Lung microvascular endothelial cell (primary cell): ENCODE measurements at places on chromosomes 5 and 9. TPM values are rescaled to one million over a fixed set of nuclear protein-coding genes. Genes with fewer than 3 reads are reported as not detected.

GRCh38 chr5:60538955-60539866 is 160.8 kb downstream of the DEPDC1B start:
- peak; percentile 43 for DNase-seq

GRCh38 chr9:34493972-34494535 is 28.7 kb downstream of the ENHO start:
- DNase-seq, result peak; percentile 68

DNA sequence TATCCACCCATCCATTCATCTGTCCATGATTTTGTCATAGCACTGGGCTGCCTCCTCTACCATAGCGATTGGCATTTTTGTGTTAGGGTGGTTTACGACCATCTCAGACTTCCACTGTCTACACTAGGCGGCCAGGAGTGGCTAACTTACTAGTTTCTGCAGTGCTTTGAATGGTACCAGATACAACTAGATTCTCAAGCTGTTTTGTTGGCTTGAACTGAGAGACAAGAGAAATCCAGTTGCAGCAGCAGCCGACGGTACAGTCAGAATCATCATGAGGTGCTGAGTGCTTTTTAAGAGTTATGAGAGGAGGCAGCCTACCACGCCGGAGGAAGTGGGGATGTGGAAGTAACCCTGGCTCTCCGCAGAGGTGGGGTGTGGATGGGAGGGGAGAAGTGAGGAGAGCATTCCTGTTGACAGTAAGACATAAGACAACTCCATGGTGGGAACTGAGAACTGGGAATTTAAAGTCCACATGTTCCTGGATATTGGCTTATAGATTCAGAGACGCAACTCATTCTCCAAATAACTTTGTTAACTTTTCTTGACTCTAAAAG is 27.9 kb downstream of the COL5A1 start:
- DNase-seq, result no peak

DNA sequence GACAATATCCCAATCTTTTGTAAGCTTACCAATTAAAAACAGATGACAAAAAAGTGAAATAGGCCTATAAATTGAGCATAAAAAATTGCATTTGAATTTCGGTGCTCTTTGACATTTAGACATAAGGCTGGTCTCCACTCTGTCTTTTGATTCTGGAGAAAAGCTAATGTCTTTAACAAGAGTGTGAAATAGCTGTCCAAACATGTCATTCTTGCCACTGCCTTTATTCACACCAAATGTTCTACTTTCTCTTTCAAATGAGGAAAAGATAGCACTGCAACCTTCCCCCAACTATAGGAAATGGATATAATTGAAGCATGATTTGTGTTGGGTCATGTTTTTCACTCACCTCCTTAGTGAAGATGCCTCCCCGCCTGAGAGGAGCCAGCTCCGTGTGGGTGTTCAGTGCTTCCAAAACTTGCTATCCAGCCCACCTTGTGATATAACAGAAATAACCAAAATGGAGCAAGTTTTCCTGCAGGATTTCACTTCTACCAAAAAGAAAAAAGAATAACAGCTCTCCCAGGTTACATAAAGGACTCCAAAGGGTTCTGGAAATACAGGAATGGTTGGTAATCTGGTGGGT is 55.2 kb upstream of the STK32A start:
- no peak for DNase-seq

DNA sequence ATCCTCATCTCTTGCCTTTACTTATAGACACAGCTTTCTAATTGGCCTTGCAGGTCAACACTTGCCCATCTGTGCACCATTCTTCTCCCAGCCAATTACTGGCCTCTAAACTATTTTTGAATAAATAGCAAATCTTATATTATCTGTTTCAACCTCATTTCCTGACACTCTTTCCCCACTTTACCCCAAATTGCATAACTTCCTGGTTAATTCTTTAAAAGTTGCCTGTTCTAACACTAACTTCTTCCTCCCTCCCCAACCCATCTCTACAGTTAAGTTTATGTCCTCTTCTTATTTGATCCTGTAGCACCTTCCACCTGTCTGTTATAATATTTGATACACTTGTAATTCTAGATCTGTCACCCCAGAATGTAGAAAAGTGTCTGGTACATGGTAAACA is 372.1 kb downstream of the PDE4D start:
- no peak for DNase-seq

- no peak for DNase-seq
Measured at GRCh38 chr9:134436379-134436762, 110.1 kb downstream of the RXRA start.

DNA sequence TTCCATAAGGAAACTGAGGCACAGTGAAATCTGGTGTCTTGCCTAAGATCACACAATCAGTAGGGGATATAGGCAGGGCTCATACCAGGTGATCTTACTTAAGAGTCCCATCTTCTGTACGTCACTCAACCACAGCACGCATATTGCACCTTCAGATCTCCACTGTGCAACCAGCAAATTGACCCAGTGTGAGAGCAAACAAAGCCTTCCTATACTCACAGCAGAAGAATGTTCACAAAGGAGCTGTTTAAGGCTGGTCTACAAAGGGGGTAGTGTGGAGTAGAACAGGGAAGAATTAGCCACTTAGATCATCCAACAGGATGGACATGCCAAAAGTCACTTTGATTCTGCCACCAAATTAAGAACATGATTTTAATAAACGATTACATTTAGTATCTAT is 305.9 kb downstream of the SLIT3 start:
- DNase-seq, result no peak

GRCh38 chr9:78072586-78073199 is 41.1 kb upstream of the GNAQ start:
- DNase-seq, result no peak

GRCh38 chr5:5164163-5164562 is 24.0 kb downstream of the ADAMTS16 start:
- no peak for DNase-seq

GRCh38 chr5:124736805-124737188 is 9.6 kb downstream of the ZNF608 start:
- DNase-seq, result no peak

SLC6A18 gene
- total RNA-seq, result not detected in 2 replicates

COX7C gene
- total RNA-seq, result 152 and 216 TPM in 2 replicates
